ENCODE measurements at places on chromosomes 12 and 14.

DNA sequence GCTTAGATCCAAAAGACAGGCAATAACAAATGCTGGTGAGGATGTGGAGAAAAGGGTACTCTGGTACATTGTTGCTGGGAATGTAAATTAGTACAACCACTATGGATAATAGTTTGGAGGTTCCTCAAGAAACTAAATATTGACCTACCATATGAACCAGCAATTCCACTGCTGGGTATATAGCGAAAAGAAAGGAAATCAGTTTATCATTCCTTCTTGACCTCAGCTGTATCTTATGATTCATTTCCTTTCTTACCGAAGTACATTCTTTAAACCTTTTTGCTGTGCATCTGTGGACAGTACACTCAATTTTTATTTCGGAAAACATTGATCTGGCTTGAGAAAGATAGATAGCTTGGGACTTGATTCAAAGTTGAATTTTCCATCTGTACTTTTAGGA, 183.2 kb upstream of the LRFN5 start:
- no peak for DNase-seq

GRCh38 chr12:124754491-124754890, 109.2 kb downstream of the SCARB1 start:
- DNase-seq, result no peak

GRCh38 chr14:33499687-33500086, 451.2 kb downstream of the EGLN3 start:
- DNase-seq, result no peak

- DNase-seq, result no peak
Observed at GRCh38 chr14:28652782-28653181, 113.8 kb upstream of the FOXG1 start.

- no peak for DNase-seq
Observed at GRCh38 chr14:41666301-41666700, 59.6 kb downstream of the LRFN5 start.

DNA sequence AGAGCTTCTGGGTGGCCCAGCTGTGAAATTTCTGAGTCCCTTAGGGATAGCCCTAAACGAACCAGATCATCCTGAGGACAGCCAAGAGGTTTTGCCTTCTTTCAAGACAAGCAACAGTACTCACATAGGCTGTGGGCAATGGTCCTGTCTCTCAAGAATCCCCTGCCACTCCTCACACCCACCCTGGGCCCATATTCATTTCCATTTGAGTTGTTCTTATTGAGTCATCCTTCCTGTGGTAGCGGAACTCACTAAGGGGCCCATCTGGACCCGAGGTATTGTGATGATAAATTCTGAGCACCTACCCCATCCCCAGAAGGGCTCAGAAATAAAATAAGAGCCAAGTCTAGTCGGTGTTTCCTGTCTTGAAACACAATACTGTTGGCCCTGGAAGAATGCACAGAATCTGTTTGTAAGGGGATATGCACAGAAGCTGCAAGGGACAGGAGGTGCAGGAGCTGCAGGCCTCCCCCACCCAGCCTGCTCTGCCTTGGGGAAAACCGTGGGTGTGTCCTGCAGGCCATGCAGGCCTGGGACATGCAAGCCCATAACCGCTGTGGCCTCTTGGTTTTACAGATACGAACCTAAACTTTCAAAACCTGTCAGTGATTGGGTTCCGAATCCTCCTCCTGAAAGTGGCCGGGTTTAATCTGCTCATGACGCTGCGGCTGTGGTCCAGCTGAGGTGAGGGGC, 38.9 kb downstream of the DAD1 start:
- DNase-seq, result peak; percentile 36

- no peak for DNase-seq
Observed at GRCh38 chr14:72776701-72777261, 117.1 kb downstream of the DPF3 start.

DNA sequence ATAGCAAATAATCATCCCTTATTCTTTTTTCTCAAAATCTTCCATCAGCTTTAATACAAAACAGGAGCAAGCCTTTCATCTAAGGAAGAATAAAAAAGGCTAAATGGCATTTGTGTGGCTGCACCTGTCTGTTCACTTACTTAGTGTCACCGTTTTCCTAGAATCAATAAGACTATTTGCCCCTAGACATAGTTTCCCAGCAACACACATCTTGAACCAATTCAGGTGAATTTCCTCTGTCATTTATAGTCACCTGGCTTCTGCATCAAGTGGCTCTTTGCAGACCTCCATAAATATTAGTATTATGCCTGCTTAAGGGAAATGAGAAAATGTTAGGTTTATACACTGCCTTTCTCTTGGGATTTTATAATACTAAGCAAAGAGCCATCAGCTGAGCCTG, 17.4 kb upstream of the GCH1 start:
- no peak for DNase-seq

DNA sequence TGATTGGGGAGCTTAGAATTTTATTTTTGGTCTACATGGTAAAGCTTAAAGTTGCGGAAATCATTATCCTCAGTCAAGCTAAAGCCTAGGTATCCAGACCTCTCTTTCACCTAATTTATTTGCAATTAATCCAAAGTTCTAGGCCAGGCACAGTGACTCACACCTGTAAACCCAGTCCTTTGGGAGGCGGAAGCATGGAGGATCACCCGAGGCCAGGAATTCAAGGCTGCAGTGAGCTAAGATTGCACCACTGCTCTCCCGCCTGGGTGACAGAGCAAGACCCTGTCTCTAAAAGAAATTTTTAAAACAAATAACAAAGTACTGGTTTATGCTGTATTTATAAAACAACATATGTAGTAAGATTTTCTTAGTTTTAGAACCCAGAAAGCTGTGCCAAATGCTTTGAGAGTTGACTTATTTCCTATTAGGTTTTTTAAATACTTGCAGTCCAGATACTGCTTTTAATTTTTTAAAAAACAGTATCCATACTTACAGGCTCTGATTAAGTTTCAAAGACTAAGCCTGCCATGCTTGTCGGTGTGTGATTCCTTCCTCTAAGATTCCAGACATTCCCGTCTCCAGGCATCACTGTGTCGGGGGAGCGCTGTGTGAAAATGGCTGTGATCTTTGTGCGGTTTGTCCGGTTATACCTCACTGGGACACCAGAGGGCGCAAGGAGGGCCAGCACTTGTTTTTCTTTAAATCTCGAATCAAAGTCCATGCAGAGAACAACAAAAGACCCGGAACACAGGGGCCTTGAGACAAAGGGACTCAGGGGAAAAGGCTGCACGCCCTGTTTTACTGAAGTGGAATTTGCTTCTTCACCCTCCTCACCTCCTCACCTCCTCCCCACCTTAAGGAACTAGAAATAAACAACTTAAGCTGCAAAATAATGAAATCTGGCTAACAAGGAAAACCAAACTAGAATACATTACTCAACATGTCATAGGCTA, 24.6 kb upstream of the TMPO start:
- DNase-seq, result peak; percentile 70

- DNase-seq, result no peak
Observed at GRCh38 chr12:110807640-110808039, 39.1 kb upstream of the CCDC63 start.

GRCh38 chr12:70744178-70744577, 106.9 kb upstream of the PTPRB start:
- DNase-seq, result no peak

DNA sequence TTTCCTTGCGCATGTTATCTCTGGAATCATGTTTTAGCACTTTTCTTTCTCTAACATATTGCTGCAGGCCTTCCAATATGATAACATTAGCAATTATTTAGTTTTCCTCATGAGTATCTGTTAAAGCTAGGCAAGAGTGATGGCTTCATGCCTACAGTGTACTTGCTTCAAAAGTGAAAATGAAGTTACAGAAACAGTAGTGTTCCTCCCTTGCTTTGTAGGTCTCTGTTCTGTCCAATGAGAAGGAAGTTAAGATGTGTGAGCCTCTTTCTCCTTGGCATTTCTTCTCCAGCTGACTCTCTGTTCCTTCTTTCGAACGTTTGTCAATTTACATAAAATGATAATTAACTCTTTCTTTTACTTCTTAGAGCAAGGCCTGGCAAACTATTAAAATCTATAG, 22.2 kb downstream of the LRRIQ1 start:
- no peak for DNase-seq

DNA sequence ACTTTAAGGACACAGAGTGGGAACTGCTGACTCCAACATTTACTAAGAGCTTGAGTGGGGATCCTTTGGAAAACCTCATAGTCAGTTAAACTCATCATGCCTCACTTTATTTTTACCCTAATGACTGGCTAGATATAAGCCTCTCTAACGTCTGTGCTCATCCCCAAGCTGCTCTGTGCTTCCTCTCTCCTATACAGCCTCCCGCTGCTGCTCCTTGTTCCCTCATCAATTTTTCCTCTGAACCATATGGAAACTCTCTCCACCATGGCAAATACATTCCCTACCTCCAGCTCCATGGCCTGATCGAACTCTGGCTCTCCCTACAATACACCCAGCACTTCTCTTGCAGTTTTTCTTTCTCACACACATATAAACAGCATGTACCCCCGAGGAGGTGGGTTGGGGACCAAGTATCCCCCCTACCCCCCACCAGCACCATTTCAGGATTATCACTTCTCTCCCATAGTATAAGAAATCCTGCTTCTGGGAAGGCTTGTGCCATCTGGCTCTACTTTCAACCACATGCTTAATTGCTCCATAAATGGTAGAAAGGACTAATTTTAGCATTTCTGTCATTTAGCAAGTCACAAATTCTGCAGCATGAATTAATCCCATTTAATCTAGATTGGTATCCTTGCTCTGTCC, 39.2 kb upstream of the DYRK2 start:
- no peak for DNase-seq

- DNase-seq, result no peak
Observed at GRCh38 chr12:58369576-58369975, 428.2 kb downstream of the ATP23 start.

- DNase-seq, result no peak
Observed at GRCh38 chr12:65800937-65801336, 23.3 kb upstream of the HMGA2 start.

- no peak for DNase-seq
Observed at GRCh38 chr14:45867046-45867894, 614.3 kb upstream of the MIS18BP1 start.

GRCh38 chr12:83432176-83432719, 745.5 kb downstream of the TMTC2 start:
- no peak for DNase-seq

DNA sequence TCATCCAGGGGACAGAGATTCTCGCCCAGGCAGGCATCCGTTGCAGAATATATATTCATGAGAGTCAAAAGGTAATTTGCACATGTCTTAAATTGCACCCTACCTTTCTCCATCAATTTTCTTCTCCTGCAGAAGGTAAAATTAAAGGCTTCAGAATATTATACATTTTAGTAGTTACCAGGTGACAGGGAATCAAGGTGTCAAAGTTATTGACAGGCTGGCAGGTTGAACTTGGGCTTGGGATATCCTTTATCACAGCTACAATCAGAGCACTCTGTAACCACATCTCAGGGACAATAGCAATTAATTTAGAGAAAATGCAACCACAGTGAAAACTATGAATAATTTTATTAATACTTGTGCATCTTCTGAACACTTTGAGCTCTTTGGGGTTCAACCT, 66.9 kb upstream of the GSC start:
- DNase-seq, result no peak

DNA sequence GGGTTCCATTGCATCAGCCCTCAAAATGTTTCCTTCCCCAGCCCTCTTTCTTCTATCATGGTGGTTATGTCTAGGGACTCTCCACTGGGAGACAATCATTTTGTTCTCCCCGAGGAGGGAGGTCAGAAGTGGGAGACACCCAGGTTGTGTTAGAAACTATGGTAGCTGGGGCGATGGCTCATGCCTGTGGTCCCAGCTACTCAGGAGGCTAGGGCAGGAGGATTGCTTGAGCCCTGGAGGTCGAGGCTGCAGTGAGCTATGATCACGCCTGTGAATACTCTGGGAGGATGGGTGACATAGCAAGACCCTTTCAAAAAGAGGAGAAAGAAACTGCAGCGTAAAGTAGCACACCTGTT, 13.0 kb upstream of the LRRC23 start:
- no peak for DNase-seq

GRCh38 chr12:121167232-121167820, 34.6 kb downstream of the P2RX7 start:
- DNase-seq, result no peak

DNA sequence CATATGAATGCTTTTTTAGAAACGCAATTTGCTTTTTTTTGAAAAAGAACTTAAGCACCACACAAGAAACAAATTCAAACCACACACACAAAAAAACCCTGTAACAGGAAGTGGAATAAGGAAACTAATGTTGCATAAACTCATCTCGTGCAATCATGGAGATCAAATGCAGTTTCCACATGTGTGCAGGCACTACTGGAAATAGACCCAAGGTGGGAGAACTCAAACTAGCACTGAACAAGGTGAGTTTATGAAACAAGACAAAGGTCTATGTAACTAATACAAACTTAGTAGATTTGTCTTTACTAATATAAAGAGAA, 17.5 kb downstream of the NIN start:
- no peak for DNase-seq

DNA sequence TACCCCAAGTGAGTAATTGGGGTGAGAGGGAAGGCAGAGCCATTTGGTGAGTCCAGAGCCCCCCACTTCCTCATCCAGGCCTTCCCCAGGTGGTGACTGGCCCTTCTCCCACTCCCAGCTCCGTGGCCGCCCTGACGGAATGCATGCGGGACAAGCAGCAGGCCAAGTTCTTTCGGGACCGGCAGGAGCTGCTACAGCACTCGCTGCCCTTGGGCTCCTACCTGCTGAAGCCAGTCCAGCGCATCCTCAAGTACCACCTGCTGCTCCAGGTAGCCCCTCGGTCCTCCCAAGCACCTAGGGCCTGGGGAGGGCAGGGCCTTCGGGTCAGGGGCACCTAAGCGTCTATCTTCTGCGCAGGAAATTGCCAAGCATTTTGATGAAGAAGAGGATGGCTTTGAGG, 26.5 kb downstream of the PLEKHG3 start:
- DNase-seq, result no peak

DNA sequence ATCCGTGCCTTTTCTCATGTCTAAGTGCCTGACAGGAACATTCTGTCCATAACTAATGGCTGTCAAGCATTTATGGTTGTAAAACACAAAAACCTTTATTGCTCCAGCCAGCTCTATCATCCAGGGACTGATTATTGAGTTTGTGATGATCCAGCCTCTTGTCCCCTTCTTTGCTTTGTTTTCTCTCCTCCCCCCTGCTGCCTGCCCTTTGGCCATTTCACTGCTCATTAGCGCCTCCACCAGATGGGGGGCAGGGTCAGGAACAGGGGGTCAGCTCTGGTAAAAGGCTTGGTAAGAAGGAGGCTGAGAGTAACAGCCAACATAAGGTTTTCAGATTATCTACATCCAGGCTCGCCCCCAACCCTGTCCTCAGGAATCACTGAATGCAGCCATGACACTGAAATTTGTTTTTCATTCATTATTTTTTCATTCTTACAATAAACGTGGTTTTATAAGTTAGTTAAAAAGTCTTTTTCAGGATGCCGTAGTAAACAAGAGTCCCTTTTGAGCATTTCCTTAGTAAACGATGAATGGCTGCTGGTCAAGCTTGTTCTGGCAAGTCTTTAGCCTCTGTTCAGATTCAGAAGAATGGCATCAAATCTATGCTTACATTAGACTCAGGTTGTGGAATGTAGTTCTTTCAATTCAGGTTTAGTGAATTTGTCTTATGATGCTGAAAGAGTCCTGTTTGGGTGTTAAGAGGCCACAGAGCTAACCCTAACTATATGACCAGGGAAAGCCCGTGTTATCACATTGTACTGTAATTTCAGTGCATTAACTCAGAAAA, 21.7 kb downstream of the HMGA2 start:
- DNase-seq, result no peak

GRCh38 chr12:6963791-6964413, 6.6 kb downstream of the PHB2 start:
- no peak for DNase-seq

GRCh38 chr12:77372026-77372425, 306.7 kb upstream of the E2F7 start:
- no peak for DNase-seq
